ENCODE measurements at places on chromosomes 12 and 14.
A peak's percentile ranks its signal among the peaks of the same experiment; 100 is the strongest.

DNA sequence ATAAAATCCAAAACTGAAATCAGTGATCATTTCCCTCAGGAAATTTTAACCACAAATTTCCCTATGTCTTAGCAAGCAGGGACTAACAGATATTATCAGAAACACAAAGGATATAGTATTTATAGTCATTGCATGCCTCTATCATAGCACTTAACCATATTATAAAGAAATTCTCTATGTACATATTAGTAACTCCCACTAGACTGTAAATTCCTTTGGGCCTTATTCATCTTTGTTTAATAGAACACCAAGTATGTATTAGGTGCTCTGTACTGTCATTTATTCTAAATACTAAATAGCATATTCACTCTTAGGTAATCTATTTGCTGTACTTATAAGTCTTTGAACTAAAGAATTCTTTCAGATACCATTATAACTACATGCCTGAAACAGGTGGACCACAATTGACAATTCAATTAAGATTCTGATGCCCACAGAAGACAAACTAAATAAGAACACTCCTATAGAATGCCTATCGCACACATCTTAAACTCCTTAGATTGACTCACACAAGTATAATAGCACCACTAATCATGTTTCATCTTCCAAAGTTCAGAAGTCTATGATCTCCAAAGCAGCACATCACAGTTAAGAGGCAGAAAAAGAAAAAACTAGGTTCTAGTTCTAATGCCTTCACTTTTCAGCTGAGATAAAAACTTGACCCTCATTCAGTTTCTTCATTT lies 134.1 kb downstream of the FSCB start:
- no peak for DNase-seq

GRCh38 chr12:124842800-124843510 lies 20.7 kb downstream of the SCARB1 start:
- no peak for DNase-seq

DNA sequence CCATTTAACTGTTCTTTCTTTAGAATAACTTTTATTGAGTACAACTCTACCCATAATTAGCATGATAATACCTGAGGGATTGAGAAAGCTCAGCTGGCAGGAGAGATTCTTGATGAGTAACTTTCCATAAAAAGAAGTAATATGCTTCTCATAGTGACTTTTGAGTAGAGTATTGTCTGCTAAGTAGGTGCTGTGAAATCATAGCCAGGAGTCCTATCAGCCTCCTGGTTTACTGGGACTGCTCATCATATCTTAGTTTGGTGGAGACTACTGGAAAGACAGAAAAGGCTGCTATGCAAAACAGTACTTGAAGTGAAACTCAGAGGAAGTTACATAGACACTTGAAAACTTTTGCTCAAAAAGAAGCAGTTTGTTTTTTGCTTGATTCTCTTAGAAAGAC lies 113.3 kb upstream of the ATP2B1 start:
- DNase-seq, result no peak

DNA sequence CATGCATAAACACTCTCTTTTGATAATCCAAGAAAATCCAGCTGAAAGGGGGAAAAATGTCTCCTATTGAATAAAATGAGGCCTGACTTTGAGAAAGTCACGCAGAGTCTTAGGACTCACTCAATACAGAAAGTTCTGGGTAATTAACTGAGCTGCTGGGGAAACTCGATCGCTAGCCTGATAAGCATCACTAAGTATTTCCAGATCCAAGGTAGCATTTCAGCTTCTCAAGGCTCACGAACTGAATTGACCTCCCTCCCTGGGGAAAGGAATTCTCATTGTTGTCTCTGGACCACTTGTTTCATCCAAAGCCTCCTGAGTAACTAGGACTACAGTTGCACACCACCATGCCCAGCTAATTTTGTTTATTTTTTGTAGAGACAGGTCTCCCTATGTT lies 13.8 kb upstream of the ANAPC5 start:
- DNase-seq, result no peak

GRCh38 chr14:94334872-94335271 lies 11.7 kb upstream of the SERPINA6 start:
- DNase-seq, result no peak

DNA sequence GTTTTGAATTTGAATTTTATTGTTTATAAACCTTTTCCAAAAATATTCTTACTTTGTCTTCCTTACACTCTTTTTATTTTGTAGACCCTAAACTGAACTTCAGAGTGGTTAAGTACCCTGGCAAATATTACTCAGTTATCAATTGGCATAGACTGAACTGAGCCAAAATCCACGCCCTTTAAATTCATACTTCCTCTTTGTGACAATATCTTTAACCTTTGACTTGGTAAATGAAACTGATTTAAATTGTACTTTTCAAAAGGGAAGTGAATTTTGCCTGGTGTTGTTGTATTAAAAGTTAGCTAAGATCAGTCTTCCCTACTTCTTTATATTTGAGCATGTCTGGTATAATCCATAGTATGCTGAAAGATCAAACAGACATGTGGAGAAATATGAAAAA lies 184.3 kb upstream of the USP15 start:
- no peak for DNase-seq

DNA sequence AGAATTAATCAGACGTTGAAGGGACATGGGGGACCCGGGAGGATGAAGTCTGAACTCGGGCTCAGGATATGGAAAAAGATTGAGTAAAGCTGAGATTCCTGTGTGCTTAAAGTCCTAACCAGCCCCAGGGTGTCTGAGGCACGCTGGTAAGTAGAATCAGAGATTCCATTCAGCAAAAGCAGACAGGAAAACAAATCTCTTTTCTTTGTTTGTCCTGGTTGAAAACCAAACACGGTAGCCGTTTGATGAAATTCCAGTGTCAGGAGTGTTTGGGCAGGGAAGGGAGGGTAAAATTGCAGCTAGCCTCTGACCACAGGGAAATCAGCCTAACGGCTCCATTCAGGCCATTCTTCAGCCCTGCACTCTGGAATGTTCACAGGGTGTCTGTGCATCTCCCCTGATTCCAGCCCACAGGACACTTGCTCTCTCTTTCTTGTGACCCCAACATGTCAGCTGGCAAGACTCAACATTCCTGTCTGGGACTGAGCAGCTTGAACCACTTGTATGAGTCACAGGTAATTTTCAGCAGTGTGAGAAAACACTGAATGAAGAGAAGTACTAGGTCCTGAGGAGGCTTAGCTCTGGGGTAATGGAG lies 31.0 kb downstream of the NINJ2 start:
- DNase-seq, result peak; percentile 97

- no peak for DNase-seq
These were observed 284.9 kb downstream of the RAD51B start for GRCh38 chr14:68104518-68104917.

- no peak for DNase-seq
These were observed 24.0 kb downstream of the SYT1 start for GRCh38 chr12:78888568-78888967.

DNA sequence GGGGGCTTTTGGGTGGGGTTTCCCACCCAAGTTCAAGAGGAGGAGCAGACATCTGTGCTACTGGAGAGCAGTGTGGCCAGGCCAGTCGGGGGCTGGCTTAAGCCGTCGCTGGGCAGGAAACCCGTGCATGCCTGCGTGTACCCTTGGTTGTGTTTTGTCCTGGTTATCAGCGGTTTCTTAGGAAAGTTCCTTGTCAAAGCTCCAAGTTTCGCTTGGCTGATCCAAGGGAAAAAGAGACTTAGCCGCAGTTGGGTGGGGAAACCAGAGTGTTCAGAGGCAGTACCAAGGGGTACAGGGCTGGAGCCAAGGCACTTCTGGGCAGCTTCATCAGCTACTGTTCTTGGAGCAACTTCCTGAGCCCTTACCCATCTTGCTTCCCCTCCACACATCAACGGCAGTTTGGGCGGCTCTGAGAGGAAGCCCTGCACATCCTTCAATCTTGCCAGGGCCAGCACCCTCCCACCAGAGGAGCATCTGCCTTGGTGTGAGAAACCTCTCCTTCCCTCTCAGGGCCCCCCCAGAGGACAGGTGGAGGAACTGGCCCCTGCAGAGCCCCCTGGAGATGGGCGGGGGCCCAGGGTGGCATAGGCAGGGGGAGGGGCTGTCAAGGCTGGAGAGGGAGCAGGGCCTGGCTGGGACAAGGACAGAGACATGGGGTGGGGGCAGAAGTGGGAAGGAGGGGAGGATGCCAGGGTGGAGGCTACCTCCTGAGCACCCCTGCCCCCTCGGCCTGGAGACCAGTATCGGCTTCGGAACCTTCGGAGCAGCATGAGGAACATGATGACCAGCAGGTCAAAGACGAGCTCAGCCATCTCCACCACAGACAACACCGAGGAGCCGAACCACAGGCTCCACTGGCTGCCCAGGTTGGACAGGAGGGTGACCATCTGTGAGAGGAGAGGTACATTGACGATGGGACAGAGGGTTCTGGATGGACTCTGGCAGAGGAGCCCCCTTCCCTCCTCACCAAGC lies 5.8 kb upstream of the TNFRSF1A start:
- DNase-seq, result peak; percentile 76

DNA sequence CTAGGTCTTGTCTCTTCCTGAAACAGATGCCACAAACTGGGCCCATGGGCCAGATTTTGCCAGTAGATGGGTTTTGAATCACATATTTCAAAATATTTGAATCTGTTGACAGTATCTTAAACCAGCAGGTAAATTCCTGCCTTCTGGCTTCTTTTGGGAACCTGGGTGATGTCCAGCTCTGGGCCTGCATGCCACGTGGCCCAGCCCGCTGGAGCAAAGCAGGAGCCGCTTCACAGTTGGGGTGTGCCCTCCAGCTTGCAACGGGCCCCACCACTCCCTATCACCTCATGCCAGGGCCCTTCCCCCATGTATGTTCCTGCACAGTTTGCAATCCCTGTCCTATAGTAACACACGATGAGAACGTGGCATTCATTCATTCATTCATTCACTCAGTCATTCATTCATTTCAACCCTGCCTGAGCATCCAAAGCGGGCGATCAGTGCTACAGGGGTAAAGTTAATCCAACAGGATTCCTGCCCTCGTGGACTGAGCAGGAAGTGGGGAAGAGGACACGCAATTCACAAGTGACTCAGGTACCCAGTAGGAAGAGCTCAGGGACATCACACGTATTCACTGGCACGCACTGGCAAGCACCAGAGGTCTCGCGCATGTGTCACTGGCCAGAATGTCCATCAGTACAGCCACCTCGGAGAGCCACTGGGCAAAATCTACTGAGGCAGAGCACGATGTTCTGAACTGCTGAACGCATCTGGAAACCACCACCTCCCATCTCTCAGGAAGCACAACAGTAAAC lies 27.8 kb downstream of the SCARB1 start:
- DNase-seq, result no peak

DNA sequence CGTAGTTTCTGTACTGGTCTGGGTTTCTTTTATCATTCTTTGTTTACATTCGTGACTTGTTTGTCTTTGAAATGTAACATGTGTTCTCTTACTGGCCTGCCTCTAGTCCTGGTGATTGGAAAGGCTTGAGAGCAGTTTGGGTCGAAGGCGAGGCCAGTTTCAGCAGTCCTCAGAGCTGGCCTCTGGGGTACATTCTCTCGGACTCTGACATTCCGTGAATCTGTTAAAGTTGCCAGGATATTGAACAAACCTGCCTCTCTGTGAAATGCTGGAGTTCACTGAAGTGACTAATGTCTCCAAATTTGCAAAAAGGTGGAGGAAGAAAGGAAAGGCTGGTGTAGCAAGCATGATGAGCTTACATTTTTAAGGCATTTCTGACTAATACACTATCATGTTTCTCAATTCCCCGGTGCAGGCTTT lies 1.5 kb downstream of the PLEKHA5 start:
- DNase-seq, result no peak

GRCh38 chr12:39574378-39574777 lies 45.2 kb downstream of the ABCD2 start:
- DNase-seq, result no peak

- DNase-seq, result no peak
These were observed 177.3 kb downstream of the EMP1 start for GRCh38 chr12:13373803-13374202.

GRCh38 chr12:123681605-123682004 lies 10.7 kb downstream of the TCTN2 start:
- DNase-seq, result no peak

DNA sequence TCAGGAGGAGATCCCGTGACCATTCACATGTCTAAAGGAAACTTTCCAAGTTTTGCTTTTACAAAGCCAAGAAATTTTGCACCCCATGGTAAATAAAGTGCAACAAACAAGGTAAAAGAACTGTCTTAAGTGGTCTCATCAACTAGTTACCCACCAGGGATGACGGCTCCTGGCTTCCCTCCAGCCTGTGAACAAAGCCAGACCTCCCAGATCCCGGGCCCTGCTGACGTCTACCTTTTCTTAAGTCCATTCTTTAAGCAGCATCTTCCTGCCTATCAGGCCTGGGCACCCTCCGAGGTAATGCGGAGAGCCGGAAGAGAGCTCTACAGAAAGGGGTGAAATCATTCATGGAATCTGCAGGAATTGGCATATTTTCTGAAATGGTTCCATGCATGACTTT lies 58.0 kb upstream of the DAAM1 start:
- DNase-seq, result no peak

- no peak for DNase-seq
These were observed 8.8 kb downstream of the USP15 start for GRCh38 chr12:62268956-62269355.

DNA sequence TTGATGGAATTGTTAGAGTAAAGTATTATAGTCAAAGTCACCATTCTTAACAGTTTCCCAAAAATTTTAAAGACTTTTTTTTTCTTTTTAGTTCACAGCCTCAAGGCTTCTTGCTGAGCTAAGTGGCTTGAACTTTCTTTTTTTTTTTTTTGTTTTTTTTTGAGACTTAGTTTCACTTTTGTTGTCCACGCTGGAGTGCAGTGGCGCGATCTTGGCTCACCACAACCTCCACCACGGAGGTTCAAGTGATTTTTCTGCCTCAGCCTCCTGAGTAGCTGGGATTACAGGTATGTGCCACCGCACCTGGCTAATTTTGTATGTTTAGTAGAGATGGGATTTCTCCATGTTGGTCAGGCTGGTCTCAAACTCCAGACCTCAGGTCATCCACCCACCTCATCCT lies 92.8 kb downstream of the SETD3 start:
- DNase-seq, result no peak

- peak; percentile 96 for DNase-seq
These were observed 210.0 kb downstream of the PPM1H start for GRCh38 chr12:62724947-62725451.

- DNase-seq, result no peak
These were observed 44.9 kb upstream of the GTF2A1 start for GRCh38 chr14:81265636-81266169.

DNA sequence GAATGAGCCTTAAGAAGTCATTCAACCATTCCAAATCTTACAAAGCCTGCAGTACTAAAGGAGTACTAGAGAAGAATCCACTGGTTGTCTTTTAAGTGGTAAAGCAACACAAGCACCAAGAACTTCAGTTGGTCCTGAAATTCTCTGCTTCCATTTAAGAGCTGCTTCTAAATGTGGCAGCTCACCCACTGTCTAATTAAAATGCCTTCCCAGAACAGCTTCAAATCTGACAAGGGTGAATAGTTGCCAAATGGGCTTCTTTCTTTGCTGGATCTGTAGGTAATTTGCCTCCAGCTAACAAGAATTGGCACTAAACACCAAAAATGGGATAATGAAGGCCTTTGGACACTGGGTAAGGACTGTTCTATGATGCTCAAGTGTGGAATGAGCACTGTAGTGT lies 72.2 kb upstream of the NAP1L1 start:
- no peak for DNase-seq

- DNase-seq, result no peak
These were observed 70.5 kb upstream of the CPSF6 start for GRCh38 chr12:69168828-69169227.

- DNase-seq, result no peak
These were observed 421 bp downstream of the GLT1D1 start for GRCh38 chr12:128853600-128854197.
